ENCODE measurements at places on chromosomes 4 and X.

- no peaks in the 10 kb centered on the region for H3K27me3 ChIP-seq
- H3K4me1 ChIP-seq, result no peaks in the 10 kb centered on the region
Observed at GRCh38 chrX:104319346-104319745, 64.6 kb upstream of the ESX1 start.

- H3K27ac ChIP-seq, result no peak overlapping the region
- H3K36me3 ChIP-seq, result no peaks in the 10 kb centered on the region
- no peak for DNase-seq
- H3K4me1 ChIP-seq, result peaks cover 3% of the 10 kb centered on the region
Observed at GRCh38 chr4:6441202-6441582, 31.2 kb downstream of the PPP2R2C start.

DNA sequence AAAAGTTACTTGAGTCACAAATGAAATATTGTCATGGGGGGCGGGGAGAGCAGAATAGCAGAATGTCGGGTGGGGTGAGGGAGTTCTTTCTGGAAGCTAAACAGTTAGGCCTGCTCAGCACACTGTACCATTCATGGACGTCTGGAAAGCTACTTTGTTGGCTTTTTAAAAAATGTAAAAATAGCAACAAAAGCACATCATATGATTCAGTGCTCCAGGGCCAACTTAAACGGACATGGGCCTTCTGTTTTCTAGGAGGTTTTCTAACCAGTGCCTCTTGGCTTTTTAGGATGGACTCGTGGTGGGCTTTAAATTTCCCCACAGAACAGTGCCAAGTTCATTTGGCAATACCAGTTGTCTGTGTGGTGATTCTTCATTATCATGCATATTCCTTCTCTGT, 57.4 kb upstream of the CLCN4 start:
- H3K4me1 ChIP-seq, result peaks cover 40% of the 10 kb centered on the region
- DNase-seq, result no peak
- peak overlapping the region; percentile 73 for H3K27ac ChIP-seq
- no peaks in the 10 kb centered on the region for H3K27me3 ChIP-seq
- no peak overlapping the region for H3K4me3 ChIP-seq
- no peaks in the 10 kb centered on the region for H3K36me3 ChIP-seq

- H3K4me3 ChIP-seq, result no peak overlapping the region
- no peaks in the 10 kb centered on the region for H3K36me3 ChIP-seq
- H3K27ac ChIP-seq, result no peak overlapping the region
- no peaks in the 10 kb centered on the region for H3K27me3 ChIP-seq
Observed at GRCh38 chr4:154348657-154349056, 142.9 kb downstream of the DCHS2 start.

DNA sequence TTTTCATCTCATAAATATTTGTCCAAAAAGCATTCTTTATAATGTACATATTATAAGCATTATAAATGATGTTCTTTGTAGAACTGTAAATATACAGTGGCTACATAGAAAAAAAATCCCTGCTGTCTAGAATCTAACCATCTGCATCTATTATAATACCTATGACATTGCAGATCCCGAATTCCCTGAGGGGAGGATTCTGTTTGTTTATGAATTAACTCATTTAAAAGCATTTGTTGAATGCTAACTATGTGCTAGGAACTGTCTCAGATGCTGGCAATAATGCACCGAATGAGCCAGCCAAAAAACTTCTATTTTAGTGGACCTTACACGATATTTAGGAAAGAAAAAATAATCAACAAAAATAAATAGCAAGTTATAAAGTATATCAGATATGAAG, 189.6 kb downstream of the PACRGL start:
- no peaks in the 10 kb centered on the region for H3K36me3 ChIP-seq
- no peaks in the 10 kb centered on the region for H3K4me1 ChIP-seq
- no peak overlapping the region for H3K27ac ChIP-seq
- H3K27me3 ChIP-seq, result no peaks in the 10 kb centered on the region

DNA sequence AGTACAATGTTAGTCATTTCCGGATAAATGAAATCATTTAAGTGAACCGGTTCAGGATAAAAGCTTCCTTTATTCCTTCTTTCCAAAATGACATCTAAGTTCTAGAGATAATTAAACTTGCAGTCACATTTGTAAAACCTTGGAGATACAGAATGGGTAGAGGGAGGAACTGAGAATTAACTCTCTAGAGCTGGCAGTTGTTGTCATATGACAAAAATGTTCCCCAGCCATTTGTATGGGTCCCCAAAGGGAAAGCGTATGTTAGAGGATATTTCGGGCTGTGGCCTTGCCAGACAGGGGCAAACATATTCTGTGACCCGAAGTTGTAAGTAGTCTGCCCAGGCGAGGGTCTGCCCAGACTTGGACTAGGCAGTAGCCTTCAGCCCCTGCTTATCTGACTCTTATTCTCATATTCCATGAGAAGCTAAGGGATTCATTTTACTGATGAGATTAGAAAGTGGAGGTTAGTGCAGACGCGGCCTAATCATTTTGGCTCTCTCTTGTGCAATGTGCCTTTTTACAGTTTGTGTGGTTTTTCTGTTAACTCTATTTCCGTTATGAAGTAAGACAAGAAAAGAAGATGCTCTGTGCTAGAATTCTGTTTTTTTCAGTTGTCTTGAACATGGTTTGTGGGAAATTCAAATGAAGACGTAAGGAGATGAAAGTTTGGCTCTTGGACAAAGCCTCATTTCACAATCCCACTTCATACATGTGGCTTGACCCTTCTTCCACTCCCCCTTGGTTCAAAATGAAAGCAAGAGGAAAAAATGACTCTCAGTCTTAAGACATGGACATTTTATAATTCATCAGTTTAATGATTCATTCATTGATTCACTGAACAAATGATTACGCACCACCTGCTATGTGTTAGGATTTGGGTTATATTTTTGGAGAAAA, 2394.2 kb upstream of the AGA start:
- no peaks in the 10 kb centered on the region for H3K4me1 ChIP-seq
- H3K27me3 ChIP-seq, result no peaks in the 10 kb centered on the region
- no peak overlapping the region for H3K27ac ChIP-seq
- no peak for DNase-seq
- H3K36me3 ChIP-seq, result no peaks in the 10 kb centered on the region
- no peak overlapping the region for H3K4me3 ChIP-seq

DNA sequence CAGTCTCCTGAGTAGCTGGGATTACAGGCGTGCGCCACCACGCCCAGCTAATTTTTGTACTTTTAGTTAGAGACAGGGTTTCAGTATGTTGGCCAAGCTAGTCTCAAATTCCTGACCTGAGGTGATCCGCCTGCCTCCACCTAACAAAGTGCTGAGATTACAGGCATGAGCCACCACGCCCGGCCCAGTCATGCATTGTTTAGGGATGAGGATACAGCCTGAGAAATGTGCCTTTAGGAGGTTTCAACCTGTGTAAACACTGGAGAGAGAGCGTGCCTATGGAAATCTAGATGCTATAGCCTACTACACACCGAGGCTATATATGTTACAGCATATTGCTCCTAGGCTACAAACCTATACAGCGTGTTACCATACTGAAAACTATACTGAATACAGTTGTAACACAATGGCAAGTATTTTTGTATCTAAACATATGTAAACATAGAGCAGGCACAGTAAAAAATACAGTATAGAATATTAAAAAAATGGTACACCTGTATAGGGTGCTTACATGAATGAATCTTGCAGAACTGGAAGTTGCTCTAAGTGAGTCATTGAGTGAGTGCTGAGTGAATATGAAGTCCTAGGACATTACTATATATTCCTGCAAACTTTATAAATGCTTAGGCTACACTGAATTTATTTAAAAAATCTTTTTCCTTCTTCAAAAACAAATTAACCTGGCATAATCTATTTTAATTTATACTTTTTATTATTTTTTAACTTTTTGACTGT, 588.2 kb upstream of the ADGRL3 start:
- no peak for DNase-seq
- no peak overlapping the region for H3K27ac ChIP-seq
- no peaks in the 10 kb centered on the region for H3K4me1 ChIP-seq
- no peaks in the 10 kb centered on the region for H3K36me3 ChIP-seq
- no peak overlapping the region for H3K4me3 ChIP-seq

DNA sequence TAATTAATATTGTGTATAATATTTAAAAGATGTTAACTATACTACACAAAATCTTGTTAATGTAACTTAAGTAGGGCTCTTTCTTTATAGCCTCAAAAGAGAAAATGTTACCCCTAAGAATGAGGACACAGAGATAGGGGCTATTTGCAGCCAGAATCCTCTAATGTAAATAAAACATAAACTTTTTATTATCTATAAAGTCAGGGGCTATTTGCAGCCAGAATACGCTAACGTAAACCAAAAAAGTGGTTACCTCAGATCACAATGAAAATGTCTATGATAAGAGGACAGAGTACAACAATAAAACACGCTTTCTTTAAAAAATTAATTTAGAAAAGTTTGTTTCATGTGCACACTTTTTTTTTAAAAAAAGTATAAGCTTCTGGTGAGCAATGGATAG, 229.9 kb upstream of the PITX2 start:
- H3K27ac ChIP-seq, result no peak overlapping the region
- no peaks in the 10 kb centered on the region for H3K36me3 ChIP-seq
- H3K27me3 ChIP-seq, result no peaks in the 10 kb centered on the region
- H3K4me3 ChIP-seq, result no peak overlapping the region
- no peaks in the 10 kb centered on the region for H3K4me1 ChIP-seq
- DNase-seq, result no peak

DNA sequence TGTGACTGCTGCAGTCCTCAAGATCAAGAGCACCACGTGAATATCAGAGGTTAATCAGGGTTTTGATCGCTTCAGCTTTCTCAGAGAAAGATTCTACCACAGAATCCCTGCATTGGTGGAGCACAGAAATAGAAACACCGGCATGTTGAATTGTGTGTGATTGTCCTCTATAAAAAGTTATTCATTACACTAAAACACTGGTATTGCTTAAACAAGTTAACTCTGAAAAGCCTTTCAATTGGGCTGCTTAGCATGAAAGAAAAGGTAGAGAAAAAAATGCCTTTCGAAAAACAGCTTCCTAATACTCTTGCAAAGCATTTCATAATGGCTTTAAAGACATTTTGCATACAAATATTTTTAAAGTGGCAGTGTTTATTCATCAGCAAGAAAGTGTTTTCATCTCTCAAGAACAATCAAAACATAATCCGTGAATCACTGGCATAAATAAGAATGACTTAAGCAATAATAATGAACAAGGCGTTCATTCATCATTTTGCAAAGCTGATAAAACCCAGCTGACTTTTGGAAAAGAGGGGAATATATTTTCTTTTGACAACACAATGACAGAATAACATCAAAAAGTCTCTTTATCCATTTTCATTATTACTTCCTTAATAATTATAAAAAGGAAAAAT, 61.1 kb downstream of the HELT start:
- no peaks in the 10 kb centered on the region for H3K27me3 ChIP-seq
- no peaks in the 10 kb centered on the region for H3K36me3 ChIP-seq
- H3K27ac ChIP-seq, result no peak overlapping the region
- no peak for DNase-seq
- no peak overlapping the region for H3K4me3 ChIP-seq
- no peaks in the 10 kb centered on the region for H3K4me1 ChIP-seq

DNA sequence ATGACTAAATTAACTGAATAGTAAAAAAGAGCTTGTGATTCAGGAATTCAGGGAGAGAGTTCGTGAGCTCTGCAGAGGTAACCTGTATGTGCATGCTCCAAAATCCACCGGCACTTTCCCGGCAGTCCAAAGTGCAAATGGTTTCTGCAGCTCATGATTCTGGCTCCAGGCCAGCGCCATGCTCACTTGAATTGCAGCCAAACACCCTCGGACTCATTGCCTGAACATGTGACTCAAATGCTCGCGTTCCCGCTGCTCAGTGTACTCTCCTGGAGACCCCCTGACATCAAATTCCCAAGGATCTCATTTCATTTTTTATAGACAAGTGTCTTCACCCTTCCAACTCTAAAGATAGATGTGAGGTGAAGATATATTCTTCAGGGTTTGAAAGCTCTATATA, 44.1 kb upstream of the SH3RF1 start:
- no peak overlapping the region for H3K4me3 ChIP-seq

GRCh38 chrX:39905946-39906345, 191.8 kb downstream of the BCOR start:
- peak overlapping the region; percentile 64 for H3K27ac ChIP-seq
- no peak overlapping the region for H3K4me3 ChIP-seq
- no peak for DNase-seq

GRCh38 chr4:19531906-19532848, 719.5 kb upstream of the SLIT2 start:
- H3K4me3 ChIP-seq, result no peak overlapping the region
- peaks cover 6% of the 10 kb centered on the region for H3K4me1 ChIP-seq
- no peak overlapping the region for H3K27ac ChIP-seq
- no peaks in the 10 kb centered on the region for H3K36me3 ChIP-seq
- no peak for DNase-seq
- H3K27me3 ChIP-seq, result no peaks in the 10 kb centered on the region

- no peaks in the 10 kb centered on the region for H3K27me3 ChIP-seq
- peaks cover 23% of the 10 kb centered on the region for H3K4me1 ChIP-seq
- H3K36me3 ChIP-seq, result no peaks in the 10 kb centered on the region
- no peak for DNase-seq
- H3K27ac ChIP-seq, result no peak overlapping the region
Observed at GRCh38 chr4:76989391-76990061, 40.0 kb downstream of the SEPTIN11 start.

- H3K4me3 ChIP-seq, result no peak overlapping the region
- no peak for DNase-seq
- H3K36me3 ChIP-seq, result no peaks in the 10 kb centered on the region
- H3K27me3 ChIP-seq, result no peaks in the 10 kb centered on the region
- H3K4me1 ChIP-seq, result no peaks in the 10 kb centered on the region
Observed at GRCh38 chrX:78452356-78452755, 124.9 kb upstream of the CYSLTR1 start.

- H3K4me1 ChIP-seq, result no peaks in the 10 kb centered on the region
- H3K36me3 ChIP-seq, result no peaks in the 10 kb centered on the region
- no peak overlapping the region for H3K4me3 ChIP-seq
- no peak for DNase-seq
- H3K27me3 ChIP-seq, result no peaks in the 10 kb centered on the region
Observed at GRCh38 chrX:43756076-43756475, 100.0 kb downstream of the MAOA start.
